ENCODE measurements at places on chromosomes 2 and 18.

GRCh38 chr2:134712299-134712698, 6.5 kb downstream of the TMEM163 start:
- no peak for DNase-seq

GRCh38 chr2:223896833-223897311, 48.3 kb downstream of the WDFY1 start:
- peak; percentile 56 for DNase-seq

DNA sequence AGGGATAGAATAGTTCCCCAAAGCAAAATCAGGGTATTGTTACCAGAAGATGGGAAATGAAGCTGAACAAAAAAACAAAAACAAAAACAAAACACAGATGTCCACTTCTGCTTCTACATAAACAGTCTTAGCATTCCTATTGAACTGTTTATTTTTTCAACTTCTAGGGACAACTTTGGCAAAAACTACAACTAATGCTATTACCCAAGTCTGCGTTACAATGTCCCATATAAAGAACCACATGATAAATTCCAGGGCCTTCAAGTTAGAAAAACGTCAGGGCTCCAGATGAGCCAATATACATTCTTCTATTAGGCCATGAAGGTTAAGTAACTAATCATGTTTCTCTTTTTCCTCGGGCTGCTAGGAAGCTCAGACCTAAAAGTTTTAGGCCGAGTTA, 16.9 kb downstream of the PID1 start:
- DNase-seq: peak; percentile 32

GRCh38 chr2:107402330-107402729, 424.4 kb upstream of the RGPD4 start:
- no peak for DNase-seq

GRCh38 chr2:74867841-74868658, 34.1 kb downstream of the HK2 start:
- DNase-seq: peak; percentile 90

- no peak for DNase-seq
Measured at GRCh38 chr2:239112127-239112774, 264.4 kb downstream of the TWIST2 start.

All from mesenchymal stem cell (in vitro differentiated cells and primary cell).